ENCODE measurements at places on chromosomes 4 and X.

DNA sequence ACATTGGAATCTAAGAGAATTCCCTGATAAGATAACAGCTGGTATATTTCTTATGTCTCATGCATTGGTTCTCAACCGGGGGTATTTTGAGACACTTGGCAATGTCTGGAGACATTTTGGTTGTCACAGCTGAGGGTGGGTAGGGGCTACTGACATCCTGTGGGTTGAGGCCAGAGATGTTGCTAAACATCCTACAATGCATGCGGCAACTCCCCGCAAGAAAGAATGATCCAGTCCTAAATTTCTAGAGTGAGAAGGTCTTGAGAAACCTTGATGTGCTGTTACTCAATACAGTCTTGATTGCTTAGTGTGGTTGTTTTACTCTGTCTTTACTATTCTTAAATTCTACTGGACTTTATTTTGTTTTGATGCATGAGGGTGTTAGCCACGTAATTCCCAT lies 287.2 kb downstream of the FRMPD4 start:
- no peak for DNase-seq

GRCh38 chr4:61335241-61335763 lies 135.2 kb downstream of the ADGRL3 start:
- no peak for DNase-seq

DNA sequence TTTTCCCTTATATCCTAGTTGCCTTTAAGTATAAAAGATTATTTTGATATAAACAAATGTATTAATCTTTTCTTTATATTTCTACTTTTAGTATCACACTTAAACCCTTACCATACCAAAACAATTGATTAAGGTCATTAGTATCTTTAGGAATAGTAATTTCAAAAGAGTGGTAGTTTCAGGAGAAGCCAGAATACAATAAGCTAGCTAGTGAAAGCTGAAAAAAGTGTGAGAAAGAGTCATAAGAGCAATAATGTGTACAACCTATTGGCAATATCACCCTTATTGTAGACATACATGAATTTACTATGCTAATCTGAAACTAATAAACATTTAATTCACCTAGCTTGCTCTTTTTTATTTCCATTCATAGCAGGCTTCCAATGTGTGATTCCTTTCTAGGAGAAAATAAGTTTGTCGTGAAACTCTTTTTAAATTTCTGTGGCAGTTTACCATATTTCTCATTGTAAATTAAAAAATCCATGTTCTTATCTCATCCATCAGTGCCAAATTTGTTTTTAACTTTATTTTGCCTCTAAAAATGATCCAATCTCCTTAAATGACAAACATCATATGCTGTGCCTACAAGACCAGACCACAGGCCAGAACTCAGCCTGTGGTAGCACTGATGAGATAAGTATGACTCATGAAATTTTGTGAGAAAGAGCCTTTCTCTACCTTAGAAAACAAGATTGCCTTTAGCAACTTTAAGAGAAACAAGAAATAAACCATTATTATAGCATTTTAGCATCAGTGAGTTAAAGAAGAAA lies 8.1 kb downstream of the NEK1 start:
- no peak for DNase-seq

DNA sequence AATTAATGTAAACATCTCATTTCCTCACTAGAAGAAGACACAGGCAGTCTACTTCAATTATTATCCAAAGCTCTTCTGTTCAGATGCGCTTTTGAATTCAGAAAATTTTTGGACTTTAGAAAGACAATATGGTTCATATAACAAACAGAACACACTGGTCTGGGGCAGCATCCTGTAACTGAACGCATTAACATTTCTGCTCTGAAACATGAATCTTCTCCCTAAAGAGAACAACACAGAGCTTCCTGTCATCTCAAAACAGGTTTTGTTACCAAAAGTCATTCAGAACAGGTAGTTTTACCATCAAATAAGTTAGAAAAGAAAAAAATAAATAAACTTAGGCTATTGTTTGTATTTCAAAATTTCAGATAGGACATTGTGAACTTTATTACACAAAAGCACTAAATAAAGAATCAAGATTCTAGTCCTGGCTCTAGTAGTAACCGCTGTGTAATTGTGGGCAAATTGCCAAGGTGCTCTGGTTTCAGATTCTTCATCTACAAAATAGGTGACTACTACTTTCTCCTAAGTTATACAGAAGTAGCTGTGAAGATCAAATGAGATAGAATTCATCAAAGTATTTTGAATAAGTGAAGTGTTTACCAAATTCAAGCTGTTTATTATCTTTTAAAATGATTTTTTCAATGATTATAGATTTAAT lies 252.3 kb upstream of the RASGEF1B start:
- DNase-seq = no peak

GRCh38 chrX:13936521-13937225 lies 93.0 kb downstream of the GEMIN8 start:
- DNase-seq = no peak
